ENCODE measurements at places on chromosomes 1 and 21.

DNA sequence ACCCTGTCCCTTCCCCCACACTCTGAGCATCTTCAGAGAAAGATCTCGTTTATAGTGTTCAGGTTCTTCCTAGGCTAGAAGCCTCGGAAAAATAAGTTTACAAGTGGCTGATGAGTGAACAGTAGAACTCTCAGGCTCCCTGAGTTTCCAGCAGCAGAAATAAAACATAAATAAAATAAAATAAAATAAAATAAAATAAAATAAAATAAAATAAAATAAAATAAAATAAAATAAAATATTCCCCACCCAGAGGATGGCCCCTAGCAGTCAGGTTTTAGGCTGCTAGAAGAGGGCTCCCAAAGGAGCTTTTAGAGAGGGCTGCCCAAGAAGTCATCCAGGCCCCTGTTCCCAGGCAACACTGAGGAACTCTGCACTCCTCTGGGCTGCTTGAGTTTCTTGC is 55.1 kb downstream of the KCNC4 start:
- no peak for DNase-seq

DNA sequence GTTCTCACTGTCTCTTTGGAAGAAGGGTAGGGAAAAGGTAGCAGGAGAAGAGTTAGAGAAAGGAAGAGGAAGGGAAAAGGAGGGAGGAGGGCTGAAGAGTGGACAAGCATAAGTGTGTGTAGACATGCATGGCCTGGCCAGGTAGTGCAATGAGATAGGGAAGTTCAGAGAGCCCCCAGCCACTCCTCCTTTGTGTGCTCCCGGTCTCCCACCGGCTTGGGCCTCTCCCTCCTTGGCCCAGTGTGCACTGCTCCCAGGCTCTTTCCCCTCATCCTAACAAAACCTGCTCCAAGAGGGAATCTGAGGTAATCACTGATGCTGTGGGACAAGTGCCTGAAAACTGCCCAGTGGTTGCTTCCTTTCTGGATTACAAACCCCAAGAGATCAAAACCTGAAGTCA is 10.3 kb upstream of the LEMD1 start:
- no peak for DNase-seq

GRCh38 chr1:27763358-27763757 is 9.7 kb upstream of the STX12 start:
- DNase-seq: no peak

DNA sequence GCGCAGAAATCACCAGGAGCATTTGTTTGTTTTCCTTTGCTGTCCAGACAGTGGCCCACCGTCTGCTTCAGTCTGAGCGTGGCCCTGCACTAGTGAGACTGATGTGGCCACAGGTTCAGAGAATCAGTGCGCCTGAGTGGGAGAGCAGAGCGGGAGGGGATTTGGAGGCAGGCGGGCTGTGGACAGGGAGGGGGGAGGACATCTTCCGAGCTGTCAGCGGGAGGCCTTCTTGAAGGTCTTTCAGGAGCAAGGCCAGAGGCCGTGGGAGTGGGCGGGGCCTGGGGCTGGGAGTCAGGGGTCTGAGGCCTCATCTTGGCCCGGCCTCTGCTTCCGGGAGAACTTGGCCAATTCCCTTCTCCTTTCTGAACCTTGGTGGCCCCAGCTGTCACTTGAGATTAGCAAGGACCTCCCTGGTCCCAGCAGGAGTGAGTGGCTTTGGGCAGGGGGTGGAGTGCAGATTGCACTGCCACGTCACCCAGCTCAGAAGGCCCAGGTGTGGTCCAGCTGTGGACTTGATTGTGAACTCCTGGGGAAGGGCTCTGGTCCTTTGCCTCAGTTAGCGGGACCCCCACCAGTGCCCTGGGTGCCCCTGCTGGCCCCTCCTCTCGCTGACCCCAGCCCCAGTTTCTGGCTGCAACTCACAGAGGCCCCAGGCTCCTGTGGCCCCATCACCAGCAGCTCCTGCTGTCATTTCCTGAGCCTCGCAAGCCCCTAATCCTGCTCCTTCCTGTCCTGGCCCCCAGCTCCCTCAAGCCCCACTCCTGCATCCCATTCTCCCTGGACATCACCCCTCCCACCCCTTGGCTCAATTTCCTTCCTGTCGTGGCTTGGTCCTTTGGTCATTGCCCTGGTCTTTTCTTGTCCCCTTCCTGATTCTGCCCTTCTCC is 8.4 kb downstream of the TNFRSF1B start:
- no peak for DNase-seq

DNA sequence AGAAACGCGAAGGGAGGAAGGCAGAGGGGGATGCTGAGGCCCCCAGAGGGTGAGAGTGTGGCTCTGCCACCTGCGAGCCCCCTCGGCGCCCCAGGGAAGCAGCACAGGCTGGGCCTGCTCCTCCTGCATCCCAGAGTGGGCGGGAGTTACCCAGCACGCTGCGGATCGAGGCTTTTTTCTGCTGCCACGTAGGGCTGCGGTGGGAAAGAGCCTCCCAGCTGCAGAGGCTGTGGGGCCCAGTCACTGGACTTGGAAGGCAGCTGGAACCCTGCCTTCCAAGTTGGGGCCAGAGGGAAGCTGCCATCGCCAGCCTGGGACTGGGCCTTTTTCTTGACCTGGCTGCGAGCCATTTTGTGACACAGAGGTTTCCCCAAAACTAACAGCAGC is 2.3 kb upstream of the GRIK3 start:
- peak; percentile 8 for DNase-seq

DNA sequence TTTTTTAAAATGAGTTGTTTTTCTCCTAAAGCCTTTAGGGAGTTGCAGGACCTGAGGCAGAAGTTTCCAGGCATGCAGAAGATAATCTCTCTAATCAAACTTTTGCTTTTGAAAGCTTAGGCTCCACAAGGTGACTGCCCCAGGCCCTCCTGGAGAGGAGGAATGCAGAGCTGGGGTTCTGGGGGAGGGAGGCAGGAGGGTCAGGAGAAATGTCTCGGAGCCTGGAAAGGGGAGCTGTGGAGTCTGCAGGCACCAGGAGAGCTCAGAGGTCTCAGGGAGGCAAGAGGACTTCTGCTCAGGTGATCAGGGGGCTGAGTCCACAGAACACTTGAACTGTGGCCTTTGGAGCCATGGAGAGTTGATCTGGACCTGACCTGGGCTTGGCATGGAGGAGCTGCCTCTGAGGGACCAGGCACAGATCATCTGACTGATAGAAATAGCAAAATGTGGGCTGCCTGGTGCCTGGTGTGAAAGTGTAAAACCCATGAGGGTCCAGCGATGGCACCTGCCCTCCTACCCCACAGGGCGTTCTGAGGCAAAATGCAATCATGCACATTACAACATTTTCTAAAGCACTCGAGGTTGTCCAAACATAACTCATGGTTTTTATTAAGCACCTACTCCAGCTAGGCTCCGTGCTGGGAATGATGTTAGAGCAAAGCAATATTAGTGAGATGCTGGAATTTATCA is 10.0 kb upstream of the ABCG1 start:
- no peak for DNase-seq

DNA sequence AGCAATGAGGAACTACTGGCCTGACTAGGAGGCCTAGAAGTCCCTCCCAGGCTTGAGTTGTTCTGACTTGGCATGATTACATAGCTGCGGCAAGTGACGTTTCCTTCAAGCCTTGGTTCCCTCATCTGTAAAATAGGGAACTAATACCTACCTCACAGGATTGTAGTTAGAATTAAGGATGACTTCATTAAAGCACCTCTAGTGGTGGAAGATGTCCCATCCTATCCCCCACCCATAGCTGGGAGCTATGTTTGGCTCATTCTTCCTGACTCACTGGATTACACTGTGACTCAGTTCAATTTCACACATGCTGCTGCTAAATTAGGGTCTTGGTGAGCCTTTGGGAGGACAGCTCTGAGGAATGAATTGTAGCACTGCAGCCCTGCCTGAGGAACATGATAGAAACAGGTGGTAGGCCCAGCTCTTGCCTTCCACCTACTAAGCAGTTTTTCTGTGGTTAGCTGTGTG is 6.0 kb upstream of the SHISA4 start:
- DNase-seq: peak; percentile 40

DNA sequence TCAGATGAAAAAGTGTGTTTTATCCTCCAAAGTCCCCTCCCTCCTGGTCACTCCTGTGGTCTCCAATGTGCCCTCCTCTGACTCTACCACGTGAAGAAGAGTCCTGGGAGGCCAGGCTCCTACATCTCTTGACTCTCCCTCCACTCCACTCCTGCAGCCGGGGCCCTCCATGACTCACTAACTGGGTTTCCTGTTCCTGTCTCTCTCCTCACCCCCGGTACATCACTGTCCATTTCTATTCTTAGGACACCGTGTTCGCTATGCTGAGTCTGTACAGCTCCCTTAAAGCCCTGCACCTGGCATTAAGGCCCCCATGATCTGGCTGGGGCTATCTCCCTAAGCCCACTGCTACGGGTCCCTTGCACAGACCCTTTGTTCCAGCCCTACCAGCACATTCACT is 93.4 kb downstream of the BCAR3 start:
- DNase-seq: no peak

DNA sequence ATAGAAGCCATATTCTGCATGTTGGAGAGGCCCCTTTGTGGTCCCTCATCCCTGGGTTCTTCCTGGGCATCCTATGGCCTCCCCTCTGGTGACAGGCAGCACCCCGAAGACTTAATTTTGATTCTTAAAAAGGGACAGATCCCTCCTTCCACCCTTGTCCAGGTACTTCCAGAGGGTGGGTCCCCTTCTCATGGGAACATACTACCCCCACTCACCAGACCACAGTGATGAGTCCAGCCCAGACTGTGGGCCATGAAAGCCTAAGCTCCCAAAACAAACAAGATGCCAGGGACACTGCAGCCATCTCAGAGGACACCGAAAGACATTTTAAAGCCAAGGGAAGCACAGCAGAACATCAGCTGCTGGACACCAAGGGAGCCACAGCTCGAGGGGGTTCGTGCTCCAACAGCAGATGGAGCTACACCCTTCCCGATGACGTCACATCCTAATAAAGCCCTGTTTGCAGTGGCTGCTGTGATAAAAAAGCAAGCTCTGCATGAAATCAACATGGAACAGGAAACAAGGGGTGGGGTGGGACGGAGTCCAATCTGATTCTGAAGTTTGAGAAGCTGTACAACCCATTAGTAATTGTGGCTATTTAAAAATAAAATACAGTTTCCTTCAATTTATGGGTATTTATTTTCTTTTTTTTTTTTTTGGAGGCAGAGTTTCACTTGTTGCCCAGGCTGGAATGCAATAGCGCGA is 32.4 kb downstream of the GNB1 start:
- peak; percentile 8 for DNase-seq
